Stimulated activated CD8-positive, alpha-beta memory T cell treated with anti-CD3 and anti-CD28 coated beads, Interleukin-7, amount 100 ng/mL, for 1 hour (primary cell): ENCODE measurements at places on chromosomes 5 and 9.

- DNase-seq, result no peak
Observed at GRCh38 chr5:75656311-75657003, 45.2 kb downstream of the ANKDD1B start.

GRCh38 chr5:65261499-65261898, 220.2 kb downstream of the ADAMTS6 start:
- DNase-seq, result no peak

GRCh38 chr9:131395157-131396098, 1.5 kb downstream of the PRRC2B start:
- DNase-seq, result no peak

DNA sequence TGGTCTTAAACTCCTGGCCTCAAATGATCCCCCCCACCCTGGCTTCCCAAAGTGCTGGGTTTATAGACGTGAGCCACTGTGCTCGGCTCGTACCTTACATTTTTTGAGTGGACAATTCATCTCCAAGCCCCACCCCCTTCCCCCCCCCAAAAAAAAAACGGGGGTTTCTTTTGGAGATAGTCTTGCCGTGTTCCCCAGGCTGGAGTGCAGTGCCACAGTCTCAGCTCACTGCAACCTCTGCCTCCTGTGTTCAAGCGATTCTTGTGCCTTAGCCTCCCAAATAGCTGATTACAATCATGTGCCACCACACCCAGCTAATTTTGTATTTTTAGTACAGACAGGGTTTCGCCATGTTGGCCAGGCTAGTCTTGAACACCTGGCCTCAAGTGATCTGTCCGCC, 31.3 kb downstream of the ANKHD1 start:
- DNase-seq, result no peak

- DNase-seq, result no peak
Observed at GRCh38 chr5:109838157-109838556, 148.4 kb downstream of the MAN2A1 start.

- DNase-seq, result no peak
Observed at GRCh38 chr5:119274030-119274766, 81.6 kb upstream of the TNFAIP8 start.

GRCh38 chr5:161190778-161191177, 338.8 kb upstream of the ATP10B start:
- no peak for DNase-seq

- no peak for DNase-seq
Observed at GRCh38 chr5:120502531-120502930, 38.4 kb downstream of the PRR16 start.

DNA sequence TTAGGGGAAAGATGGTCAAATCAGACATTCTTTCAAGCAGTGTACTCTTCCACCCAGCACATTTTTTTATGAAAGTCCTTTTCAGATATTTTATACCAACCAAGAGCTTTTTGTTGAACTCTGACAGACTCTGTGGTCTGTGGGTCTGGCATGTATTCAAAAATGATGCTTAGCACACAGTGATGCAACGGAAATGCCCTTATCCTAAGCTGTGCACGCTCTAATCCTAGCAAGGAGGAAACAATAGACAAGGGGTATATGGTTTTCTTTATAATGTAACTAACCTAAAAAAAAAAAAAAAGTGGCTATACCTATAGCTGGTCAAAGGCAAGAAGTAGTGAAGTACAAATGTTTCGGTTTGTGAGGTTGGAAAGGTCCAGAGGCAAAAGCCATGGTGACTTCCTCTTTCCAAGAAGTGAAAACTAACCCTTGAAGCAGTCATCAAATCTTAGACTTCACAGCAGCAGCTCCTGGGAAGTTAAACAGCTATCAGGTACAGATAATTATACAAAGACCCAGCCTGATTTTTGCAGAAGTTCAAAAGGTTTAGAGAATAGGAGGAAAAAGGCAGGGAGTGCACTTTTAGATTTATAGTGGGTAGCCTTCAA, 82.5 kb downstream of the SEMA6A start:
- DNase-seq, result no peak

DNA sequence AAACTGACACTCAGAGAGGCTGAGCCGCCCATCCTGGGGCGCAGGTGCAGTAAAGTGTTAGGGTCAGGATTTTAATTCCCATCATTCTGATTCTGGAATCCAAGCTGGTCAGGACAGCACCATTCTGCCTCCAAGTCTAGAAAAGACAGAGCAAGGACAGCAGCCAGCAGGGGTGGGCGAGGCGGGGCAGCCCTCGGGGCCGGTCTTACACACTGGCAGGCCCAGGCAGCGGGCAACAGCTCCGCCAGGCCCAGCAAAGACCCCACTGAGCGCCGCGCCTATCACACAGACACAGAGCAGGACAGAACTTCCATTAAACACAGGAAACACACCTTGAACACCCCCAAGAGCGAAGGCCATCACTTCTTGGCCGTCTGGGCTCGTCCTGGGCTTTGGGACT, 66.5 kb upstream of the RXRA start:
- no peak for DNase-seq

GRCh38 chr5:124193371-124193789, 553.1 kb downstream of the ZNF608 start:
- no peak for DNase-seq

DNA sequence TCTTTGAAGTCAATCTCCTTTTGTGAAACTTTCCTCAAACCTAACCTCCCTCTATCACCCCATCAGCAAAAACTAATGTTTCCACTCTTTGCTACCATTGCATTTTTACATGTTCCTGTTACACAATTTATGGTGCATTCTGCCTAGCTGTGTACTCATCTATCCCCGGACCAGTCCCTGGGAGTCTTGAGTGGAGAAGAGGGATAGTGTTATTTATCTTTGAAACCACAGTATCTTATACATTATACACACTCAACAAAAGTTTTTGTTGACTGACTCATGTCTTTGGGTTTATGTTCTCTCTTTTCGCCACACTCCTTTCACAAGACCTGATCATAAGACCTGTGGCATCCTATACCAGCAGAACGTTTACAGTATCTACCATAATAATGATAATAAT, 26.4 kb downstream of the TNFAIP8 start:
- DNase-seq, result no peak

DNA sequence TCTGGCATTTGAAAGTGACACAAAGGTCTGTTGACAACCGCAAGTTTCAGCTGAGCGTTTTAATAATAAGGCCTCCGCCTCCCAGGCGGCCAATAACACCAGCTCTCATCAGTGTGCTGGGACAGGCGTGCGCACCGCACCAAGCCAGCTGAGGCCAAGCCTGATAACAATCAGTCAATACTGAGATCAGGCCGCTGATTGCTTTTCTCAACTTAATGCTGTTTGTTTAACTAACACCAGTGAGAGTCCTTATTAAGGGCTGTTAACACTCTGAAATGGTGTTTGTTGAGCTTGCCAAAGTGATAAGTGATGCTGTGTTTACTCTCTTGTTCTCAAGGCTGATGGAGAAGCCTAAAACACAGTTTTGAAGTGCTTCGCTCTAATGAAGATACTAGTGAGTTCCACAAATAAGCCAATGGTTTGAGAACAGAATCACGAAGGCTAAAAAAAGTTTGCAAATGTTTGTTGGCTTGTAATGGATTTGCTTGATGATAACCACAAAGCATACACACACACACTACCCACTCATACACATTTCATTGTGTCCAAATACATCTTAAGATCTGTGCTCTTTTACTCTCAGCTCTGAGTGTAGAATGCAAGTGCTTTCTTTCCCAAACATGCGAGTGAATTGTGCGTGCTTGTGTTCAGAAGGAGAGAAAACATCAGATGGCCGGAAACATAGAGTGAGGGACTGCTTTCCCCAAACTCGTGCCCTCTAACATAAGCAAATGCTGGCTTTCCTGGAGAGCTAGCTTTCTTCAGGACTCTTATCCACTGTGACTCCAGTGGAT, 330.4 kb upstream of the KLF4 start:
- DNase-seq, result no peak

DNA sequence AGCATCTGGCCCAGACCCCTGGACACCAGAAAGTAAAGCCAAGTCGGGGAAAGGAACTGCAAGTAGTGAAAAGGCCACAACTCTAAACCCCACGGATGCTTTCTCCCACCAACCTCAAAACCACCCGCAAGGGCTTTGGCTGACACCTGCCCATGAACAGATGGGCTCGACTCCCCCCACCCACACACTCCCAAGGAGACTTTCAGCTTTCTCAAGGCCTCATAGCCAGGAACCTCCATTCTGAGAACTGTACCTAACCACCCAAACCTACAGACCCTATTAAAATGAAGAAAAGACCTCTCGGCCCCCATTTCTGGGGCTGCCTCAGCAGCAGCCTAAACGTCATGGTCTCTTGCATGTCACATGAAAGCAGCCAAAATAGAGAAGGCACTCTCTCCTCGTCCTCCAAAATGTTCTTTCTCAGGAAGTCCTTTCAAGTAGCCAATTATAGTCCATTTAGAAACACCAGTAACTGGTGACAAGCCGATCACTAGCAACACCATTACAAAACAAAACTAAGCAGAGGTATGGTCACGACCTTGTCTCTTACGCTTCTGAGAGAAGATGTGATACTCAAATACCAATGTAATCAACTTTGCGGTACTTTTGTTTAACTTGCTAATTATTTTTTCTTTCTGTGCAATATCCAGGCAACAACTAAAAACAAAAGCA, 2.9 kb downstream of the B4GALT1 start:
- no peak for DNase-seq

DNA sequence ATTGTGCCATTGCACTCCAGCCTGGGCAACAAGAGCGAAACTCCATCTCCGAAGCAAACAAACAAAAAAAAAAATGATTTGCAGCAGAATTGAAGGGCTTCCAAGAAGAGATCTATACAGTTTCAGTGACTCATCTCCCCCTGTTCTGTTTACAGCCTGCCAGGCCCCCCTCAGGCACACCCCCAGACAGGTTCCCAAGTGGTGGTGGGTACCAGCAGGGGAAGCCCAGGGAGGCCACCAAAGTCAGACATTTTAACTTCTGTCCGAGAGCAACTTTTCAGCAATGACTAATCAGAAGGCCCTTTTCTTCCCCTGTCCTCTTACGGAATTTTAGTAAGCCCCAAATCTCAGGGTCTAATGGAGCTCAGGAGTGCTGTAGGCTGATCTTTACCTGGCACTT, 98.7 kb downstream of the PAX5 start:
- DNase-seq, result no peak

DNA sequence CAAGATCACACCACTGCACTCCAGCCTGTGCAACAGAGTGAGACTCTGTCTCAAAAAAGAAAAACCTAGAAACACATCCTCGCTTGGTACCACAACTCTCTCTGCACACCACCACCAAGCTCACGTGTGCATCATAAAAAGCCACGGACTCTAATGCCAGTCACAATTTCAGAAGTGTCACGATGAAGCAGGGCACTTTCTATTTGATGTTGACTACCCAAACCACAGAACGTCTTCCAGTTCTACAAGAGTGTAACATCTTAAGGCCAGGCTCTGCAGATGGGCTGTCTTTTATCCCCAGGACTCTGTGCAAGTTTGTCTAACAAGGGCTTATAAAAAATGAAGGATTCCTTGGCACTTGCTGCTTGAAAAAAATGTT, 22.9 kb downstream of the GFPT2 start:
- DNase-seq, result no peak
